Neural crest cell (in vitro differentiated cells): ENCODE measurements at places on chromosomes 1 and 21. TPM values are rescaled to one million over a fixed set of nuclear protein-coding genes. Genes with fewer than 3 reads are reported as not detected.

Gene FCGR1A
- total RNA-seq = not detected in 2 replicates

Gene RRP15
- total RNA-seq = 34.9 and 35.2 TPM in 2 replicates

Gene LRRC53
- total RNA-seq = not detected in 2 replicates

Gene IER5
- 7.5 and 7.7 TPM in 2 replicates for total RNA-seq

GRCh38 chr1:227562037-227562436, 1.3 kb upstream of the ZNF678 start:
- DNase-seq = no peak

- no peak for DNase-seq
These were observed 14.3 kb downstream of the RUSC1 start for GRCh38 chr1:155334962-155335361.

GRCh38 chr1:117181630-117182041, 29.1 kb downstream of the VTCN1 start:
- DNase-seq = no peak

DNA sequence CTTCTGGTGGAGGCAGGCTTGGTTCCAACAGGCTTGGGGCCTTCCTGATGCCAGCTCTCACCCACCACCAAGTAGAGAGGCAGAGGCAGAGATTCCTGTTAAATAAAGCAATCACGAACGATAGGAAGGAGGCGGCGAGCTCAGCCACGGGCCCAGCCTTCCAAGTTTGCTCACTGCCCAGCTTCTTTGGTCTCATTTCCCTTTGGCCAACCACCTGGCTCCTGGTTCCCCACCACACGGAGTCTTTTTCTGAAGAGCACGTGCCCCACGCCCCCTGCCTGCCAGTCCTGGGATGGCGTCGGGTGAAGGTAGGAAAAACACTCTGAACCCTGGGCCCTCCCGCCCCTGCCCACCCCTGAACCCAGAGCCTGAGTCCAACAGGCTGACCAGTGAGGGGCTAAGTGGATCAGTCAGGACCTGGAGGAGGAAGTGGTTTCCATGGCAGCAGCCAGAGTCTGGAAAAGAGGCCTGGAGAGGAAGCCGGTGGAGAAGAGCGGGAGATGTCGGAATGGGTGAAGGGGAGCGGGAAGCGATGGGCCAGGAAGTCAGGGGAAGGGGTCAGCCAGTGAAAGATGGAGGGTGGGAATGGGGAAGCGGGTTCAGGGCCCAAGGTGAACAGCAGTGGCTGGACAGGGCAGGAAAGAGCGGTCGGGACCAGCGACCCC, 158.2 kb upstream of the KLHDC7A start:
- no peak for DNase-seq

DNA sequence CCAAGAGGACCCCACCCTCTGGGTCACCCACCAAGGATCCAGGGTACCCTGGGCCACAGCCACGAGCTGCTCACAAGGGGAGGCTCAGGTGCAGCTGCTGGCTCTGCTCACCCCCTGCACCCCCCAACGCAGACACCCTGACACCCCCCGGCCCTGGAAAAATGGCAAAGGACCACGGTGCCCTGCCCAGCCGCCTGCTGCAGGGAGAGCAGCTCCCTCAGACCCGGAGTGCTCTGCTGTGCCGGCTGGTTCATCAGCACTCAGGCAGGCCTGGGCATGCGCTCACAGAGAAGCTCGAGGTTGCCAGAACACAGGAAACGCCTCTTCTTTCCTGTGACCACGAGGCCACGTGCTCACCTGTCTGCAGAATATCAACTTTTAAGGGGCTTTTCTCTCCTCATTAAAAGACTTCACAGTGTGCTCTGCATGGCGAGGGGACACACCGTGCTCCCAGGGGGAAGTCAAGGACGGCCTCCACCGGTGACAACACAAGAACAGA, 4.3 kb upstream of the C1QTNF12 start:
- DNase-seq = no peak

GRCh38 chr1:207089627-207090355, 1.1 kb downstream of the C4BPB start:
- no peak for DNase-seq

DNA sequence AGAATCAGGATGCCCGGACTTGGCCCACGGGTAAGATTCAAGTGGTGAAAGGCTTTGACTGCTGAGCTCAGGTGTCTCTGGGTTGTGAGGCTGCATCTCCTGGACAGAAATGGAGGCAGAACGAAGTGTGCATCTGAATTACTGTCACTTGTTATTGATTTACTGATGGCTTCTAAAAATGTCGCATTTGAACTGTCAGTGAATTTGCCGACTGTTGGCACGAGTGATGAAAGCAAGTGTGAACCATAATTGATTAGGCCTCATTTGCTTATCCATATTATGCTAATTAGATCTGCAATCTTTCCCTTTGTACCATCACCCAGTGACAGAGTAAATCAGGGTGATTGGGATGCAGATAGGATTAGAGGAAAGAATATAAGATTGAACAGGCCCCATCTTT, 252.4 kb downstream of the NUF2 start:
- no peak for DNase-seq

- no peak for DNase-seq
These were observed 27.0 kb downstream of the SLAMF1 start for GRCh38 chr1:160619742-160620277.

GRCh38 chr1:204296431-204296988, 63.2 kb downstream of the PLEKHA6 start:
- DNase-seq = no peak

DNA sequence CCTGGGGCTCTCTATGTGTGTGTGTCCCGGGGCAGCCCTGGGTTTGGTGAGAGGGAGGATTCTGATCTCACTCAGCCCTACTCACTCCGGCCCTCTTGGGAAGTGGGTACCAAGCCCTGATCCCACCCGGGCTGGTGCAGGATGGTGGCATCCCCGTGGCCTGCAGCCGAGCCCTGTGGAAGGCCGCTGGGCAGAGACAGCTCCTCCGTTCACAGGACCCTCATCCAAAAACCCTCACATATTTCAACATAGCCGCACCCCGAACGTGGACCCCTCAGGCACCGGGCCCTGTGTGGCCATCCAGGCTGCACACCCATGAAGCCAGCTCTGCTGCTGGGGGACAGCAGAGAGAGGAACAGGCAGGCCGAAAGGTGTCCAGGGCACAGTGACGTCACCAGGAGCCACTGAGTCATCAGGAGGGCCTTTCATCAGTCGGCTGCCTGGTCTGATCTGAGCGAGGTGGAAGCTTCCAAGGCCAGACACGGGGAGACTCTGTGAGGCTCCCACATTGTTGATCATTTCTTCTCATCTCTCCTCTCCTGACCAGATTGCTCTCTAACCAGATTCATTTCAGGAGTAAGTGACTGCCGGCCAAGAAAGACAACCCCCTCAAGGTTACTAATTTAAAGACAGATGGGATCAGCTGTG, 16.2 kb upstream of the GPR157 start:
- no peak for DNase-seq

DNA sequence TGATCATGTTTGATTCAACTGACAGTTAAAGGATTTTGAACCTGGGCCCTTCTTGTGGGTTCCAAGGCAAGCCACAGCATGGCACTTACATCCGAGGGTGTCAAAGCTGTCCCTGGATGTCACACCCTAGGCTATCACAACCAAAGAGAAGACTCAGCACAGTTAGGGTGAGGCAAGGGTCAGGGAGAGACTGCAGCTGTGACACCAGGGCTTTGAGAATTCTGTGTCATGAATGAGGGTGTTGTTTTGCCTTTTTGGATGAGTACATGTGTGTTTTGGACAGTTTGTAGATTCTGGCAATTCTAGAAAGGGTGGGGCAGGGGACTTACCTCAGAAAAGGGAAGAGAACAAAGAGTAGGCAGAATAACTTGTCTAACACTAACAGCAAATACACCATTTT, 37.8 kb upstream of the ZNF326 start:
- DNase-seq = no peak

DNA sequence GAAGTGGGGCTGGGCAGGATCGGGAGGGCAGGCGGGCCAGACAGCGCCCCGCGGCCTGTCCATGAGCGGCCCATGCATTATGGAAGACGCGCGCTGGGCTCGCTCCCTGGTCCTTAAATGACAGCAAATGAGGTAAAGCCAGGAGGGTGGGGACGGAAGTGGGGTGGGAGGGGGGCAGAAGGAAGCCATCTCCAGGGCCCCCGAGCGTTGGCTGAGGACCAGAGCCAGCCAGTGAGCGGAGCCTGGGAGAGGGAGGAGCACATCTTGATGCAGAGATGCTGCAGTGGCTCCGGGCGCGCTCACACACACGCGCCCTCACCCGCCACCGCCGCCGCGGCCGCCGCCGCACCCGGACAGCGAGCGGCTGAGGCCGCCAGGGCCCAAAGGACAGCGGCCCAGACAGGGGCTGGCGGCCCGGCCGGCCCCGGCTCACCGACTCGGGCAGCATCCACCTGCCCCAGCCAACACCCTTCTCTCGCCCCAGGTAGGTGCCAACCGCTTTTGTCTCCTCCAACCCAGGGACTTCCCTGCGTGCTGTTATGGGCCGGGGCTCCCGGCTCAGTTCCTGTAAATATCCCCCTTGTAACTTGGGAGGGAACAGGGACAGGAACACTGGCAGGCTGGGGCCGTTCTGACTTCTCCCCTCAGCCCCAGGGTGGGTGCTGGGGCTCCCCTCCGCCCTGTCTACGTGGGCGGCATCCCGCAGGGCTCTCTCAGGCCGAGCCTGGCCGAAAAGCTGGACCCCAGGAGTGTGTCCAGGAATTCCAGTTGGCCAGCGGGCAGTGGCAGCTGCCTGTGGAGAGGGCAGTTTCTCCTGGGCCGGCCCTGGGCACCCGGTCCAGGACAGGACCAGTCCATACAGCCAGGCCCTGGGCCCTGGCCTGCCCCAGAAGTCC, at the start of gene CNTN2:
Gene CNTN2, plus strand, starts transcription at position 302 of the 896 bp plus-strand sequence. CDS start 9,974 bp downstream, outside the sequence.
- DNase-seq = no peak

- no peak for DNase-seq
These were observed 71.0 kb downstream of the NENF start for GRCh38 chr1:212503714-212504113.

DNA sequence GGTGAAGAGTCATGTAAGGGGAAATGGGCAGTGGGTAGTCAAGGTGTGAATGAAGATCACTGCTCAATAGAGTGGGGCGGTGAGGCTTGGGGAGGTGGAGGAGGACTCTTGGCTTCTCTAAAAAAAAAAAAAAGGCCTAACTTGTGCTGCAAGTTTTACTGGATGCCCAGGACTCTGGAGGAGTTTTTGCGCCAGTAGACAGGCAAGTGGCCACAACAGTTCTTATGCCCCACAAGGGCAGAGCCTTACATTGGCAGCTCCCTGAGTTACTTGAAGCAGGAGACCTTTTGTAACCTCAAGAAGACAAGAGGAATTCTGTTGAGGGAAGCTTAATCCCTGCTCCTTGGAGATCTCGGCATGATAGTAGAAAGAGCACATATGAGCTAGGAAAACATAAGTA, 54.9 kb upstream of the PPP2R5A start:
- DNase-seq = no peak

GRCh38 chr1:235632506-235633401, 16.8 kb downstream of the GNG4 start:
- DNase-seq = no peak

DNA sequence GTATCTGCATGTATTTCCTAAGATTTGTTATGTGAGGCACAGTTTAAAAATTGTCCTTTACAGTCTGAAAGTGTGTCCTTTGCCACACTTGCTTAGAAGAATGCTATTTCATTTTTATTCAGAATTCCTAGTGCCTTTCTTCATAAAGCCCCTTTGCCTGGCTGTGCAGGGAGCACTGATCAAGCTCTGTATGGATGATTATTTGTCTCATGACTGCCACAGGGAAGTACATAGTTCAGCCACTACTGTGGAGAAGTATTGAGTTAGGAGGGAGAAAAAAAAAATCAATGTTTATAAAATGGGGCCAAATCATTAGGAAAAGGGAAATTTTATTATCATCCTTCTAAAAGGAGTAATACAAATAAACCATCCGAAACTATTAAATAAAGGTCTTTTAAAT, 51.4 kb downstream of the LHX4 start:
- no peak for DNase-seq

DNA sequence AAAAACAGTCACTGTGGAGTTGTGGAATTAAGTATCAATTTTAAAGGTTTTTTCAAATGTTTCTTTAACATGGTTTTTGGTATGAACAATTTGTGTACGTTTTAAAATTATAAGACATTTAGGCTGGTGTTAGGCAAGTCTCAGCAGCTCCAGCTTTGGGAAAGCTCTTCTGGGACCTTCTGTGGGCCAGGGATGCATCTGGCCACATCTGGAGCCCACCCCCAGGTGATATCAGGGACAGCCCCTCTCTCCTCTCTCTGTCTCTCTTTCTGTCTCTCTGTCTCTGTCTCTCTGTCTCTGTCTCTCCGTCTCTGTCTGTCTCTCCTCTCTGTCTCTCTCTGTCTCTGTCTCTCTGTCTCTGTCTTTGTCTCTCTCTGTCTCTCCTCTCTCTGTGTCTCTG, 1.3 kb upstream of the COL6A1 start:
- no peak for DNase-seq
